ENCODE measurements at places on chromosomes 11 and 22. TPM values are rescaled to one million over a fixed set of nuclear protein-coding genes. Genes with fewer than 3 reads are reported as not detected.

POTEH gene
- total RNA-seq, result not detected

KDM4D gene
- total RNA-seq, result 0.38 TPM

LSP1 gene
- total RNA-seq, result 358 TPM

DSCAML1 gene
- total RNA-seq, result not detected

DGCR6 gene
- 1.9 TPM for total RNA-seq

BIK gene
- total RNA-seq, result not detected

LIF gene
- total RNA-seq, result 125 TPM

MS4A3 gene
- 0.50 TPM for total RNA-seq

OR4A16 gene
- not detected for total RNA-seq

NLRX1 gene
- total RNA-seq, result 13.0 TPM

HEPN1 gene
- total RNA-seq, result not detected

ANO9 gene
- 6.7 TPM for total RNA-seq

GGTLC2 gene
- total RNA-seq, result not detected

OR8K3 gene
- not detected for total RNA-seq

CD82 gene
- total RNA-seq, result 158 TPM

GLB1L3 gene
- total RNA-seq, result 1.9 TPM

SPDYC gene
- total RNA-seq, result not detected

AP5B1 gene
- total RNA-seq, result 25.4 TPM

OSBPL5 gene
- 58.3 TPM for total RNA-seq

KCNQ1 gene
- total RNA-seq, result 0.19 TPM

BLID gene
- not detected for total RNA-seq

P2RX6 gene
- not detected for total RNA-seq

IRAG1 gene
- total RNA-seq, result not detected

GLYAT gene
- not detected for total RNA-seq

HORMAD2 gene
- not detected for total RNA-seq

CCDC86 gene
- 45.0 TPM for total RNA-seq

ZNF215 gene
- total RNA-seq, result 0.24 TPM

LRRC74B gene
- not detected for total RNA-seq

SAA1 gene
- not detected for total RNA-seq

CNTN5 gene
- total RNA-seq, result not detected

MB gene
- not detected for total RNA-seq

OR5AR1 gene
- not detected for total RNA-seq

C11orf58 gene
- 103 TPM for total RNA-seq

MS4A12 gene
- not detected for total RNA-seq

PDE2A gene
- 2.5 TPM for total RNA-seq

RAB38 gene
- 2.2 TPM for total RNA-seq

OLFML1 gene
- not detected for total RNA-seq

UPK3A gene
- not detected for total RNA-seq

BTBD18 gene
- total RNA-seq, result not detected

UPB1 gene
- total RNA-seq, result 0.84 TPM

TMPRSS5 gene
- total RNA-seq, result 0.38 TPM

TST gene
- total RNA-seq, result 12.2 TPM

IGF2 gene
- total RNA-seq, result 0.17 TPM

MIAT gene
- 6.0 TPM for total RNA-seq

DENND6B gene
- 2.2 TPM for total RNA-seq

APLNR gene
- total RNA-seq, result not detected

OR10A2 gene
- total RNA-seq, result not detected

FAM111B gene
- 26.7 TPM for total RNA-seq

TSPAN32 gene
- 4.3 TPM for total RNA-seq

WBP2NL gene
- 1.7 TPM for total RNA-seq

TXNRD2 gene
- total RNA-seq, result 34.3 TPM

IL10RA gene
- total RNA-seq, result 59.8 TPM

TRIM49B gene
- total RNA-seq, result not detected

GLB1L2 gene
- total RNA-seq, result 15.0 TPM

GSTP1 gene
- 557 TPM for total RNA-seq

PKNOX2 gene
- total RNA-seq, result not detected

ALKBH8 gene
- 9.3 TPM for total RNA-seq

CNGA4 gene
- total RNA-seq, result not detected

HPX gene
- total RNA-seq, result 0.76 TPM
